ENCODE measurements at places on chromosomes 4 and X.

DNA sequence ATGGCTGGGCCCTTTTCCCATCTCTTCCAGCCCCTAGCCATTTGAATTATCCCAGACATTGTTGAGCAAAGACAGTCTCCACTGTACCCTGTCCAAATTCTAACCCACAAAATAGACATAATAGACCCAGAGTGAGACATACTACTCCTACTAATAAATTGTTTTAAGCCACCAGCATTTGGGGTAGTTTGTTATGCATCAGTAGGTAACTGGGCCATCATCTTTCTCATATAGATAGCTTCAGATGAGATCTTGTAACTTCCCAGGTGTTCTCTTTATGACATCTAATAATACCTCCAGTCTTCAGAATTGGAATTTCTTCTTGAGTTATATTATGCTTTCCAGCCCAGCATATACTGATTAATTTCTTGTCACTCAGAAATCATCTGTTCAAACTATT, 117.2 kb upstream of the OTUD4 start:
- no peak for DNase-seq

GRCh38 chr4:47837094-47837907, 566 bp downstream of the CORIN start:
- peak; percentile 68 for DNase-seq

- DNase-seq, result no peak
These were observed 138.0 kb downstream of the NSUN7 start for GRCh38 chr4:40887764-40888131.

DNA sequence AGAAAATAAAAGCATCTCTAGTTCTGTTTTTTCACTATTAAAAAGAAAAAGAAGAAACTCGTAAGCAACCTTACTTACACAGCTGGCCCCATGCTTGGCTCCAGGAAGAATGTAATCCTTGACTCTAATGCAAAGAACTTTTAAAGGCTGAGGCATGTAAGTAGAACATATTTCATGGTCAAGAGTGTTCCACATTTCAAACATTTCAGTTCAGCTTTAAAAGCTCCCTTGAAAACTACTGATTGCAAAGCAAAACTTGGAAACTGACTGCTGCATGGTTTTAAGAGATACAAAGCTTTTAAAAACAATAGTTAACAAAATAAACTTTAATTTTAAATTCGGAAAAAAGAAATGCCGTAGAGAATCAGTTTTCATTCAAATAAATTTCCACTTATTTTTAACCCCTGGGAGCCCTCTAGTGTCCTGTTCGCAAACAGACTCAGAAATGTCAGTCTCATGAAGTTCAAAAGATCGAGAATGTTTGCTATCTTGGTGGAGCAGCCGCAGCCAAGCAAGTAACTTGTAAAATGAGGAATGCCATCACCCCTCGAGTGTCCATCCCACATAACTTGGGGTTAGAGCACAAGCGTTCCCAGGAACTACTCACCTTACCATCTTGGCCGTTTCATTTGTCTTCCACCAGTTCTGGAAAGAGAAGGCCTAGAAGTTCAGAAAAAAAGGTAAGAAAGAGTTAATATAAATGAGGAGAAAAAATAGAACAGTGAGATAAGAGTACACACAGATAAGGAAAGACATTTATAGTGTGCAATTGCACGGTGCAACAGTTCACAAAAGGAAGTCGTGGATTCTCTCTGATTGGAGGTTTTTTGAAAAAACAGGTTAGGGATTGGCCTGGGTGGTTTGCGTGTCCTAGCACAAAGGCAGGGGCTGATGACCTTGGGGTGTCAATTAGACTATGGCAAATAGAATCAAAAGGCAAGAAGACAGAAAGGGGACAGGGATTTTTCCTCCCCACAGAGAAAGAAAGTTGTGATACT, at the start of gene GASK1B:
GASK1B (minus strand) TSS at position 765 of the 998 bp plus-strand sequence. CDS start 1,650 bp downstream, outside the sequence.
- DNase-seq, result no peak
